ENCODE measurements at places on chromosomes 6 and 20.

DNA sequence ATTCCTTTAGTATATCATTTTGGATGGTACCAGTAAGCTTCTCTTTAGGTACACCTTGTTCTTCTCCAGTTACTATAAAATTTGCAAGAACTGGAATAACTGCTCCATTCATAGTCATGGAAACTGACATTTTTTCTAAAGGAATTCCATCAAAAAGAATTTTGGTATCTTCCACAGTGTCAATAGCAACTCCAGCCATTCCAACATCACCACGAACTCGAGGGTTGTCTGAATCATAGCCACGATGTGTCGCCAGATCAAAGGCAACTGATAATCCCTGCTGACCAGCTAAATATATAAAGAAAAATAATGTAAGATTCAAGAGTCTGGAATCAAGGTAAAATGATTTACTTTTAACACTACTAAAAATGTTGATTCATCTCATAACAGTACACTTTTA is 5.3 kb downstream of the MMUT start:
- no peak for DNase-seq

DNA sequence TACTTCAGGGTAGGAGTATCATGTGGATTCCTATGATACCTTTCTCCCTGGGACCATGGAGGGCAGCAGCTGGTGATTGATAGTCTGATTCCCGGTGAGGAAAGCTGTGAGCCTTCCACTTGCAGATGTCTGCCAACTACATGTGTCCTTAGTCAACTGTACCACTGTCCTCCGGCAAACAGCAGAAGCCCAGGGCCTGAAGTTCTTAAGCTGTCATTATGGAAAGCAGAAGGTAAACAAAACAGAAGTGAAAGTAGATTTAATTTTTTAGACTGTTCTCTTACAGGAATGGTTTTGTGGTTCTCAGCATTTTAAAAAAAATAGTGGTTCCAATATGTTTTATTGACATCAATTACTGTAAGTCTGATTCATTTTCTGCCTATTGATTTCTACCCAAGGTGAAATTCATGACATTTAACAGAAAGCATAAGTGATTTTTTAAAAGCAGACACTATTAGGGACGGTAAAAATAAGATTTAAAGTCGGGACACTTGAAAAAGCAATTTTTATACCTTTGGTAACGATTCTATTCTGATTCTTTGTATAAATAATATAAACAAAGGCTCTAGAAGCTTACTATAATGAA is 36.6 kb downstream of the PTPN1 start:
- DNase-seq: no peak

GRCh38 chr6:46509981-46510510 is 18.8 kb upstream of the RCAN2 start:
- DNase-seq: no peak

DNA sequence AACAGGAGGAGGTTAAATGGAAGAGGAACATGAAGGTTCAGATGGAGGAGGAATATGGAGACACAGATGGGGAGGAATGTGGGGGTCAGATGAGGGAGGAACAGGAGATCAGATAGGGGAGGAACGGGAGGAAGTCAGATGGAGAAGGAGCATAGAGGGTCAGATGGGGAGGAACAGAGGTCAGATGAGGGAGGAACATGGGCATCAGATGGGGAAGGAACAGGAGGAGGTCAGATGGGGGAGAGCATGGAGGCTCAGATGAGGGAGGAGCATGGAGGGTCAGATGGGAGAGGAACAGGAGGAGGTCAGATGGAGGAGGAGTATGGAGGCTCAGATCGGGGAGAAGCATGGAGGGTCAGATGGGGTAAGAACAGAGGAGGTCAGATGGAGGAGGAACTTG is 290.6 kb downstream of the BMP7 start:
- no peak for DNase-seq

DNA sequence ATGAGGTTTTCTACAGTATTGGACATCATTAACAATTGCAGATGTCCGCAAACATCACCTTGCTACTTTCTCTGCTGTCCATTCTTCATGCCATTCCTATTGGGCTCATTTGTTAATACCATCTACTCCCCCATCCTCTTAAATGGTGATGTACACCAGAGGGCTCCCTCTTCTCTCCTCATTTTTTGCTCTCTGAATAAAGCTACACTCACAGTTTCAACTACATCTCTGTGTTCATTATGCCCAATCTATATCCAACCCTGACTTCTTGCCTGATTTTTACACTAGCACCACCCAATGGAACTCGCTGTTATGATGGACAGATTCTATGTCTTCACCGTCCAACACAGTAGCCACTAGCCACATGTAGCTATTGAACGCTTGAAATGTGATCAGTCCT is 288.1 kb upstream of the ID4 start:
- DNase-seq: no peak

- DNase-seq: no peak
Observed at GRCh38 chr6:41073203-41073967, 611 bp downstream of the NFYA start.

DNA sequence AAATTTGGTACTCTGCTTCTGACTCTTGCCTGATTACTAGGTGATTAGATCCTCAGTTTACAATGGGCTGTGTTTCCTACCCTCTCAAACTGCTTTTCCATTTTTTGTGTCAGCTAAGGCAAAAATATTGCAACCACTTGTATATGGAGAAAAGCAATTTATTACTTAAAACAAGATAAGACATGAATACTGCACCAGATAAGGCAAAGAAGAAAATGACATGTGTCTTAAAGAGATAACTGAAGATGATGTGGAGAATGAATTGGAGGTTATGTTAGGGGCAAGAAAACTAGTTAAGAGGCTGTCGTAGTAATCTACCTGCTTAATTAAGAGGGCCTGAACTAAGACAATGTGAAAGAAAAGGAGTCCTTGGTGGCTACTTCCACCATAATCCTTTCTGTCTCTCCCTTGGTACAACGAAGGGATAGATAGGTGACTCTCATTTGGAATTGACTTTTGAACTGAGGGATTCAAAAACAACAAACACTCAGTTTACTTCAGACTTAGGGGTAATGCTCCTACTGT is 16.3 kb upstream of the REV3L start:
- no peak for DNase-seq

DNA sequence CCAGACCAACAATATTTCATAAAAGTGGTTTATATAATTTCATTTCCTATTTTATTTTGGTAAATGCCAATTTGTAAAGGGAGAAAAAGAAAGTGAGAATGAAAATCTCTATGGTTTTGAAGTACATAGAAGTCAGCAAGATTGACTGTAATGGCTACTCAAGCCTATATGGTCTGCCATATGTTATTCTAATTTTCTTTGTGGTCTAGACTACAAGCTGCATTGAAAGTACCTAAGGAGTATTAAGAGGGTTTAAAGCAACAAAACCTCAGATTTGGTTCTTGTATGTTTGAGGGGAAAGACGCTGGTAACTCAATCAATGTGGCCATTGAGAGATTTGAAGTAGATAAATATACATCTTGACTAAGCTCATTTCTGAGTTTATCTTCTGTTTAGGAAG is 193.5 kb upstream of the EYA4 start:
- DNase-seq: no peak

- DNase-seq: no peak
Observed at GRCh38 chr6:146550911-146551310, 7.3 kb downstream of the RAB32 start.

DNA sequence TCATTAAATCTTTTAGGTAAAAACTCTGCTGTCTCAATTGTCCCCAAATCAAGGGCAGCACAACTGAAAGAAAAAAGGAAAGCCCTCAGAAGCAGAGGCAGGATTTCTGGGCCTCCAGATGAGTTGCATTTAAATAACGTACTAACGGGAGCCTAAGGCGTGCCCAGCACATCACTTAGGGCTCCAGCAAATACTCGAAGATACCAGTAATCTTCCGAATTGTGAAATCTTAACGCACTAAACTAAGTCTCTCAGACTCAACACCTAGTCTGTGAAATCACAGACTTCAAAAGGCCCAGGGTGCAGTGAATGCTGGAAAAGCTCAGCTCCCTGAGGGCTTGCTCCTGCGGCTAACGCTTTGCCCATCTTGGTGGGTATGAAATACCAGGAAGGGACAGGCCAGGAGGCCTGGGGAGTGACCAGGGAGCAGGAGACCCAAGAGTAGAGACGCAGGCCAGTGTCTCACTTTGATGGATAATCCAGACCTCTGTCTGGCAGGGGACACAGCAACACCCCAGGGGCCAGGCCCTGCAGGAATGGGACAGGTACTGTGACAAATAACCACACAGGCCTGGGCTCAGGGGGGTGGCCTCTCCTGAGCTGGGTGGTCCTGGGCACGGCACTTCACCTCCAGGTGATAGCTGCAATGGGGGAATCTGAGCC is 36.4 kb downstream of the RRBP1 start:
- no peak for DNase-seq

- no peak for DNase-seq
Observed at GRCh38 chr6:129672881-129673631, 36.9 kb downstream of the ARHGAP18 start.

GRCh38 chr6:107599043-107599442 is 109.1 kb downstream of the SOBP start:
- no peak for DNase-seq

DNA sequence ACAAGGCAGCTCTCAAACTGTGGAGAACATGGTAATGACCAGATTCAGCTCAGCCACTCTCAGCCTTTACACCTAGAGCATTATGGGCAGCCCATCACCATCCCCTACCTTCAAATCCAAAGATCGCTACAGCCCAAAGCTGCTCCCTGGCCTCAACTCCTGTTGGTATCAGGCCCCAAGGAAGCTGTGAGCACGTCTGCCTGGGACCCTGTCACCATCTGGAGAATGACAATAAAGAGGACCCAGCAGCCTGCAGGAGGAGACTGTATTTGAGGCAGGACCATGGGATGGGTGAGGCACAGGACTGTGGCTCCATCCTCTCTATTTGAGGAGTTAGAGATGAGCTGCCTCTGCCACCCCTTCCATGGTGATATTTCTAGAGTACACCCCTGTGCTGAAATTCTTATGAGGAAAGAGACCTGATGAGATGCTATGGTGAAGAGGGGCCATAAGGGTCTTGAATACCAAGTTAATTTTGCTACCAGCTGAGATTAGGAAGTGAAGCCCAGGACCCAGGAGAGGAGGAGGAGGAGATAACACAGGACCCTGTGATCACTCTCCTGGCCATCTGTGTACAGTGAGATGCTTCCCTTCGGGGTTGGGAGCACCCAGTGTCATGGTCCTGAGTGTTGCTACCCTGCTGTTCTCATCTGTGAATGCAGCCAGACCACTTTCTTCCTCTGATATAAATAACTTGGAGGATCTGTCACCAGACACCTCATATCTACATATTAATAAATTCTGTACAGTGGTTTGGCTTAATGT is 19.6 kb upstream of the MICB start:
- DNase-seq: no peak

- DNase-seq: no peak
Observed at GRCh38 chr6:42530751-42531150, 33.1 kb upstream of the UBR2 start.

GRCh38 chr20:20734475-20734948 is 22.1 kb upstream of the RALGAPA2 start:
- DNase-seq: no peak

DNA sequence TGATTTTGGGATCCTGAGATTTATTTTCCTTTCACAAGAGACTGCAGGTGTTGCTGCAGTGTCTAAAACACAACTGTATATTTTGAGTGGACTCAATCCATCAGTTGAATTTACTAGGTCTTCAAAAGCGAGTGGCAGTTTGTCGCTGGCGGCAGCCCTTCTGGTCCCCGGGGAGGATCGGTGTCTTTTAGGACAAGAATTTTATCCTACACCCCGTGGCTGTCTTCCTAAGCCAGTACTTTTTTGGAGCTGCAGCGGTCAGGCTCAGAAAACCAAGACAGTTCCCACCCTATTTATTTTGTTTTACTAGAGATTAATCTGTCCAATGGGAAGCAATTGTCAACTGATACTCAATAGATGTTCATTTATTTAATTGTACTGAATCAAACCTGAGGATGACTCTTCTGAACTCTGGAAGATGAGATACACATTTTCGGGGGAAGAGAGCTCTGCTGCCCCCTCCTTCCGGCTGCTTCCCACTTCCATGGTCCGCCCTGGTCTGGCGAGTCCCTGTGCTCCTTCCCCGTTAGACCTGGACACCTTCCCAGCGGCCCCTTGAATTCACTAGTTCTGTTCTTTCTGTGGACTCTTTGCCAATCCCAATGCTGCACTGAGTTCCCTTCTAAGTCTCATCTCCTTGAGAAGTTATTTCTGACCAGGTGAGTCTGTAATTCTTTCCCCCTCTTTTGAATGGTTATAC is 90.6 kb downstream of the ERMARD start:
- DNase-seq: no peak

- no peak for DNase-seq
Observed at GRCh38 chr6:15527838-15528617, 134.8 kb downstream of the DTNBP1 start.

GRCh38 chr20:37790900-37791299 is 97.1 kb downstream of the CTNNBL1 start:
- DNase-seq: no peak

DNA sequence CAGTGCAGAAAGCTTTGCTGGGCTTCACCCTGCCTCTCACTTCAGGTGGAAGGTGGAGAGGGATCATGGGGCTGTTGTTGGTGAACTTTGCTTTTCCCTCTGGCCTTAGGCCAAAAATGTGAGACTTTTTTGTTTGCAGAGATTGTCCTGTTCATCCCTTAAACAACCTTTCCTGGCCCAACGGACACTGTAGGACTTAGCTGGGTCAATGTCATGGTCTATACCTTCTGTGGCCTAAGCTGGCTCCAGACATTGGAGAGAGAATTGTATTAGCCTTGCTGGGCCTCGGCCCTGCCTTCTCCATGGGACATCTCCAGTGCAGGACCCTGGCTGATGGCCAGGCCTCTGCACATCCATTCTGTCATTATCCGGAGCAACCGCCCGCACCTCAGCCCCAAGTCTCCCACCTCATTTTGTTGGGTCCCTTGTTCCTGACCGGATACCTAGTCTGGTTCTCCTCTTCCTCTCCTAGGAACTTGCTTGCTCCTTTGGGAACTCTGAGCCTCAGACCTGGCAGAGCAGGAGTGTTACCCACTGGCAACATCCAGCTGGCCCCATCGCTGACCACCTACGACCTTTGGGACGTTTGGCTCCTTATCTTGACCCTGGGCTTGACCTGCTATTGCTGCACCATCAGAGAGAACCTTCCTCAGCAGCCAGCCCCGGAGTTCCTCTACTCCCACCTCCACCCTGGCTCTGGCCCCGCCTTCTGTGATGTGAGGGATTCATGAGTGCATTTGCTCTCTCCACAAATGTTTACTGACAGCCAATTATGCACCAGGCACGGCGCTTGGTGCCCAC is 128.2 kb downstream of the BANF2 start:
- no peak for DNase-seq

GRCh38 chr6:132333639-132334520 is 67.4 kb downstream of the MOXD1 start:
- DNase-seq: no peak

All from NCI-H187 treated with DMSO at 0.1 percent for 48 hours (cell line).